ENCODE measurements at places on chromosomes 1 and 21. TPM values are rescaled to one million over a fixed set of nuclear protein-coding genes. Genes with fewer than 3 reads are reported as not detected.

The VASH2 gene
- total RNA-seq = 0.33 TPM

The IFNAR1 gene
- 21.1 TPM for total RNA-seq

DNA sequence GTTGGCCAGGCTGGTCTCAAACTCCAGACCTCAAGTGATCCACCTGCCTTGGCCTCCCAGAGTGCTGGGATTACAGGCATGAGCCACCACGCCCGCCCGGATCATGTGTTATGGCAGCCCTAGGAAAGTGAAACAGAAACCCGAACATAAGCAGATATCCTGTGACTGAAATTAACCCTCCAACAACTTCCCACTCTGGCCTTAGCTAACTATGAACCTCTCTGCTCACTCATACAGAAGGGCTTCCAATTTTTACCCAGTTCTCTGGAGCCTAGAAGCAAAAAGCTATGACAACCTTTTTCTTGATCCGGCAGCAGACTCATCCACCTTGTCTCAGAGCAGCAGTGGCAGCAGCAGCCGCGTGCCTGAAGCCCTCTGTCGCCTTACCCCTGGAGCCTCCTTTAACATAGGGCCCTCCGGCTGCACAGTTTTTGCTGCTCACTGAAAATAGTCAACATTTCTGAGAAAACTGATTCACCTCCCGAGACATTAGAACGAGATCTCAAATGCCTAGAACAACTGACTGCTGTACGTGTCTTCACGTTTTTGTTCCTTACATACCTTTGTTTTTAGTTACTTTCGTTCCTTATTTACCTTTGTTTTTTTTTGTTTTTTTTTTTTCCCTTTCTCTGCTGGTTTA, 9.3 kb downstream of the CBR1 start:
- DNase-seq = no peak

GRCh38 chr1:147620543-147620942, 49.8 kb downstream of the ACP6 start:
- no peak for DNase-seq

DNA sequence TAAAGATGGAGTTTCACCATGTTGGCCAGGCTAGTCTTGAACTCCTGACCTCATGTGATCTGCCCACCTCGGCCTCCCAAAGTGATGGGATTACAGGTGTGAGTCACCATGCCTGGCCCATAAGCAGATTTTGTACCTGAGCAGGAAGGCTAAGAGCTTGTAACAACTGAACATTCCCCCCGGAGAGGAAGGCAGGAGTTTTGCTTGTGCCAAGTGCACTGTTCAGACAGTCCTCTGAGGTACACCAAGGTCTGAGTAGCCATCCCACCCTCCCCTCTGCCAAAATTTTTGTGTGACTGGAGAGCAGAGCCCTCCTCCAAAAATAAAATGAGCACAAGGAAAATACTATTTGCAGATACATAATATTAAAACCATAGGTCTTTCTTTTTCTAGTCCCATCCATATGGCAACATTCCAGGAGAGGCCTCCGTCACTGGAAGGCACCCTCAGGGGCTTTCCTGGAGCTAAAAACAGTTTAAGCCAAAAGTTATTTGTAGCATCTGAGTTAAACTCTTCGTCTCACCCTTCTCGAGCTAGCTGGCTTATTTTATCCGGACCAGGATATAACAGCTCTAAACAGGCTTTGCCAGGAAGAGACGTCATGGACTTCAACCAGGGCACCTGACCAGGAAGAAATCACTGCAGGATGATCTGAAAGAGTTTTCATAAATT, 27.2 kb downstream of the CAPN2 start:
- no peak for DNase-seq

The RIPPLY3 gene
- not detected for total RNA-seq

The SLC37A1 gene
- 6.7 TPM for total RNA-seq

The TNNI3K gene
- 1.0 TPM for total RNA-seq

The CD53 gene
- total RNA-seq = 14.4 TPM

DNA sequence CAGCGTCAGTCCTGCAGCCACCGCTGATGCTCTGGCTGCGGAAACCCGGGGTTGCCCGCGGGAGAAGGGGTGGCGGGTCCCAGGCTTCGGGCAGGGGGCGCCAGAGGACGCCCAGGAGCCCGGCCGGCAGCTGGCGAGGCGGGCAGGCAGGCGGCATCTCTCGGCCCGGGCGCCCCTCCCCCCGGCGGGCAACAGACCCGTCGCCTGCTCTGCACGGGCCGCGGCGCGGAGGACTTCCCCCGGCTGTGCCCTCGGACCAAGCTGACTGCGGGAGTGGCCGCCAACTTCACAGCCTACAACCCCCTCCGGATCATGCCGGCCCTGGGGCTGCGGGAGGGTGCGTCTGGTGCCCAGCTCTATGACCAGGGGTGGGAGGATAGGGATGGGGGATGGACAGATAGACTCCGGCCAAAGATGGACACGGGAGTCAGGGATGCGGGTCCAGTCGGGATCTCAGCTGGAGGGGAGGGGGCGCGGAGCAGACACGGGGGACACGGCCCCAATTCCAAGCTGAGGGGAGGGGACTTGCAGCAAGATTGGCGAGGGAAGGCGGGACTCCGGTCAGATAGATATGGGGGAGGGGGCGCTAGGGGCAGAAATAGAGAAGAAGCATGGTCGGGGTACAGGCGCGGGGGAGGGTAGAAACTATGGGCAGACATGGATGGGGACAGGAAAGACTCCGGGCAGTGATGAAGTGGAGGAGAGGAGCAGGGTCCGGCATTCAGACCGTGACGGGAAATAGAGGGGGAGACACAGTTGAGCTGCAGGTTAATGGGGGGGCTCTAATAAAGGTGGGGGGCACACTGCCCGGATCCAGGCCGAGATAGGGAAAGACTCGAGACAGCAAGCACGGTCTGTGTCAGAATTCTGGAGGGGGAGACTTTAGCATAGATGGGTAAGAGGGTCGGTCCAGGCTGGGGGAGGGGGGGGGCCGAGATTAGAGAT, 1.1 kb downstream of the ADGRB2 start:
- DNase-seq = peak; percentile 68

DNA sequence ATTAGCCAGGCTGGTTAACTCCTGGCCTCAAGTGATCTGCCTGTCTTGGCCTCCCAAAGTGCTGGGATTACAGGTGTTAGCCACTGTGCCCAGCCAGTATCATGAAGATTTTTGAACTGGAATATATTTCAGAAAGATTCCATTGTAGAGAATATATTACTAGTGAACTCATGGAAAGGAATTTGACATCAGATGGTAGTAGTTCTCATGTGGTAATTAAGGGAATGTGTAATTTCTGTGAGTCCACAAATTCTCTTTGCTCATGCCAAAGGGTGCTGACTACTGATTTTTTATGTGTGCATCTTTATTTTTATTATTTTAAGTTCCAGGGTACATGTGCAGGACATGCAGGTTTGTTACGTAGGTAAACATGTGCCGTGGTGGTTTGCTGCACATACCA, 10.4 kb downstream of the DTL start:
- no peak for DNase-seq

The OR6N1 gene
- not detected for total RNA-seq

GRCh38 chr1:53330819-53331218, 2.9 kb upstream of the LRP8 start:
- DNase-seq = no peak
